ENCODE measurements at places on chromosomes 4 and X.

DNA sequence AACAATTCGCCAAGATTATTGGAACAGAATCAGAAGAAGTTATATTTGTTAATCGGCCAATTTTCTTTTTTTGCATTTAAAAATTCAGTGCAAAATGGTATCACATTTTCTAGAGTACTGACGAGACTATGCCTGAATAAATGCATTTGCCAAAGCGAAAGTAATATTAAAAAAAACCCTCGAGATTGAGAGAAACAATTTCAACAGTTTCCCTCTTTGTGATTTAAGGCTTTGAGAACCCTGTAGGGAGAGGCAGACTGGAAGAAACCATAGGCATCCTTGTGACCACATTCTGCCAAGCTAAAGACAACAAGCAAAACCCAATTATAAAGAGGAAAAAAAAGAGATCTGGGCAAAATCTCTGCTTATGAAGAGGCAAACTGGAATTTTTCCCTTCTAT, 218.1 kb upstream of the GK2 start:
- DNase-seq: no peak

- no peak for DNase-seq
These were observed 119.0 kb downstream of the TET2 start for GRCh38 chr4:105265689-105266088.

GRCh38 chr4:177376024-177376423, 66.2 kb downstream of the AGA start:
- no peak for DNase-seq

- DNase-seq: no peak
These were observed 39.5 kb upstream of the MAP3K15 start for GRCh38 chrX:19554786-19555185.

GRCh38 chr4:2848449-2848848, 4.8 kb downstream of the ADD1 start:
- no peak for DNase-seq

DNA sequence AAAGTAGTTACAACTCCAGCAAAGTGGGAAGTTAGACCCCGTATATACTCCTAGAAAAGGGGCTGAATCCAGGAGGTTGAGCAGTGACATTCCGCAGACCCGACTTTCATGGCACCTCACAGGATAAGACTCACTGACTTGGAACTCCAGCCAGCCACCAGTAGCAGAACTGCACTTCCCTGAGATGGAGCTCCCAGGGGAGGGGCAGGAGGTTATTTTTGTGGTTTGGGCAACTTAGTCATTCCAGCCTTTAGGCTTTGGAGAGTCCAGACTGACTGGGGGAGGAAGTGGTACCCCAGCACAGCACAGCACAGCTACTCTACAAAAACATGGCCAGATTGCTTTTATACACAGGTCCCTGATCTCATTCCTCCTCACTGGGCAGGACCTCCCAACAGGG, 319.1 kb downstream of the PCDH19 start:
- no peak for DNase-seq

DNA sequence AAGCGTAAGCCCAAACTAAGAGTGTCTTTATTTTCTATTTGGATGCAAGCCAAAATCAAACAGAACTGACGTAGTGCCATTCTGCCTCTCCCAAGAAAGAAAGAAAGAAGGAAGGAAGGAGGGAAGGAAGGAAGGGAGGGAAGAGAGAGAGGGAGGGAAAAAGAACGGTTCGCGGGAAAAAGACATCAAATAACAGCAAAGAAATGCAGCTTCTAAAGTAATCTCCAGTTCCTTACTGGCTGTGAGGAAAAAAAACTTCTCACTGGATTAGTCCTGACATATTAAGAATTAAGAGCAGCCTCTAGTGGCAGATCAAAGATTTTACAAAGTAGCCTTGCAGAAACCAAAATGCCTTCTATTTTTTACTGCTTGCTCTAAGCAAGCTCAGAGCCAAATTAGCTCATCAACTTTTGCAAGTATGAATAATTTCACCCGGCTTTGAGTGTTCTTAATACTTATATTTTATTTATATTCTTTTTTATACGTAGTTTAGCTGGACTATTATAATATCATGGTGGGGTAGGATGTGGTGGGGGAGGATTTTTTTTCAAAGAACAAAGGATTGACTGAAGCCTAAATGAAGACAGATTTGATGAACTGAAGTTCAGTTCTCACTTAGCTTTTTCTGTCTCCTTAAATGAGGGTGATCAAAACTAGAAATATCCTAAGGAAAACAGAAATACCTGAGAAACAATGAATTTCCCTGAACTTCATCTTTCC, 36.6 kb downstream of the PITX2 start:
- DNase-seq: peak; percentile 8

DNA sequence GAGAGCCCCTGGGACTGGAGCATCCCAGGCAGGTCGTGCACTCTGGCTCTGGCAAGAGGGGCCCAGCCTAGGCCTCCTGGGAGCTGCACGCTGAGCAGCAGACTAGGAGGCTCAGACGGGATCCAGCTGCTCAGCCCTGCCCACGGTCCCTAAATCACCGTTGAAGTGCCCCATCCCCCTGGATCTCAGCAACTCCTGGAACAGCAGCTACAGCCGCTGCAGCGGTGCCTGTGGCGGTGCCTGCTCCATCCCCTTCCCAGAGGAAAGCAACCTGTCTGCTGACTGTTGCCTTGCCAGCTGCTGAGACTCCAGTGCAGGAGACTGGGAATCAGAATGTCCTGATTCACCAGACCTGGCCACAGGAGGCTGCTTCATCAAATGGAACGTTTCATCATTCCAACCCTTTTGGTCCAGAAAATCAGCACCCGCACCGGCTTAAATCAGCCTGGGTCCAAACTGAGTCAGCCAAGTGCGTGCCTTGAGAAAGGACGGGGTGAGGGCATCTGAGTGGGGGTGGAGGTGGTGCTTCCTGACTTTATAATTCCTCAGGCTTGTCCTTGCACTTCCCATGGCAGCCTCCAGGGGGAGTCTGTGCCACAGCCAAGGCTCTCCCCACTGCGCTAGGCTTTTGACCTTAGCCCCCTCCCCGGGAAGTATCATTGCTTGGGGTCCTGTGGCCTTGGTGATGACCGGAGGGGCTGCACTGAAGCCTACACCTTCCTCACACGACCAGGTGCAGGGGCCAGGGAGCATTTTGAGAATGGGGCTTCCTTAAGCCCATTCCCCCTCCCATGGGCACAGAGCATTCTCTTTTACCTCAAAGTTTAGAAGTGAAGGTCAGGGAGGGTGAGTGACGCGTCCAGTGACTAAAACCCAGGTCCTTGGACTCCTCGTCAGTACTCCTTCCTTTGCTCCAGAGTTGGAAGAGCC, 6.5 kb downstream of the ZNF185 start:
- peak; percentile 64 for DNase-seq

- no peak for DNase-seq
These were observed 332 bp downstream of the AWAT2 start for GRCh38 chrX:70049406-70049805.

DNA sequence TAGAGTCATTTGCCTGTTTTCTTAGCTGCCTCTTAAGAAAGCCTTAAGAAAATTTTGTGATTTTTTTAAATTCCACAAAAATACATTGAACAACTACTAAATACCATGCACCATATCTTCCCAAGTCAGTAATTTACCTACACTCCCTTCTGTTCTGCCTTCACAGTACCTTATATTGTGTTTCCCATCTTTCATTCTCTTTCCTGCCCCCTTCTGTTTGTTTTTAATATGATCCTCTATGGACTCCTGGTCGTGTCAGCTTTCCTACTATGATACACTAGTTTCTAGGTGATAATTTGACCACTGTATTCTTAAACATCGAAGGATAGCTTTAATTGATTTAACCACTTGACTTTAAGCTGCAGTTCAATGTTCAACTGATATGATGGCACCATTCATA, 297.7 kb upstream of the HAND2 start:
- DNase-seq: no peak

DNA sequence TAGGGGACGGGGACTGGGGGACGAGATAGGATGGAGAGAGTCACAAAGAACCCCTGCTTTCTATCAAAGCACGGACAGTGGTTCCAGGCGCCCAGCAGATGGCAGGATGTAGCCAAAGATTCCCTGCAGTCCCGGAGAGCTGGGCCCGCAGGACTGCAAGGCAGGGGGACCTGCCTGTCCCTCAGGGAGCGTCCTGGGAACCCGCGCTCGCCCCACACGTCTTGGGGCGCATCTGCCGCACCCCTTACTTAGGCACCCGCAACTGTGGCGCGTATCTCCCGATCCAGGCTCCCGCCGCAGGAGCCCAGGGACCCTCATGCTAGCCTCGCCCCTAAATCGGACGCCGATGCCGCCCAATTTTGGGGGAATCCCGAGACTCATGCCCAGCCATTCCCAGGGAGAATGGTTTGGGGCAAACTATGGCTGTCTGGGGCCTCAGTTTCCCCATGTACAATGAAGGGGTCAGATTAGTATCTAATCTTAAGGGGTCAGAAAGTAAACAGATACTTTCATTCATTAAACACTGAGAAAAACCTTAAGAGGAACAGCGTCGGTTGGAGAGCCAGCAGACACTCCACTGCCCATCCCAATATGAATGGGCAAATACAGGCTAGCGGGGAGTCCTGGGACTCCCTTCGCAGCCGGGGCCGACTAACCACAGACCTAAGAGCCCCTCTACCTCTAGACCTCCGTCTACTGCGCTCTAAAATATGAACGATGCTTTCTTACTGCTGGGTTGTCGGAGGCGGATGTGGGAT, 581 bp upstream of the STK32B start:
- peak; percentile 42 for DNase-seq

GRCh38 chr4:77240469-77241066, 83.6 kb downstream of the CCNG2 start:
- DNase-seq: peak; percentile 71

DNA sequence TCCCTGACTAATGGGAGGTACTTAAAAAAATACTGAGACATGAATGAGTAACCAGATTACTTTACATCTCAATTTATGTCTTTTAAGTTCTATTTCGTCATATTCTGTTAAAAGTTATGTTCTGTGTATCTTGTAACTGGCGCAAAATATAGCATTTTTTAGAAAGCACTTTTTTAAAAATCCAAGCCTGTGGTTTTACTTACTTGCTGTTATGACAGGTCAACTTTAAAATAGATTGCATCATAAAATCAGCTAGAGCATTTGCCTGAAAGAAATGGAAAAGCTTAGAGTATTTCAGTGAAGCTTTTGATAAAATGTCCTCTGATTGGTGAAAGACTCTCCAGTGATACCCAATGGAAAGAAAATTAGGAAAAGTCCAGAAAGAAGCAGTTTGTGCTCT, 1892.3 kb upstream of the TENM3 start:
- no peak for DNase-seq

DNA sequence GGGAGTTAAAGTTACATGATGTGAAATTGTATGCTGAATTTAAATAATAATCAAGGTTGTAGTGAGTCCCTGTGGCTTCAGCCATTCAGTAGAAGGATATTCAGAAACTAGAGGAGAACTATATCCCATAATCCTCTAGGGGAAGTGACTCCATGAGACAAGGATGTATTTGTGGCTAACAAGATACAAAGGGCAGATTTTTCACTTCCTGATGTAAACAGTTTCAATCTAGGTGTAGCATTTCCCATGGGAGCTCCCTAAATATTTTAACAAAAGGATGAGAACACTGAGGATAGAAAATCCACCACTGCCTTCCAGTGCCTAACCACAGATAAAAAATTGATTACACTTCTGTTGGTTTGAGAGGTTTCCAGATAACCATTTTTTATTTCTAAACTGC, 435.4 kb upstream of the TENM3 start:
- no peak for DNase-seq

- no peak for DNase-seq
These were observed 14.3 kb downstream of the CBR4 start for GRCh38 chr4:168995537-168996295.

DNA sequence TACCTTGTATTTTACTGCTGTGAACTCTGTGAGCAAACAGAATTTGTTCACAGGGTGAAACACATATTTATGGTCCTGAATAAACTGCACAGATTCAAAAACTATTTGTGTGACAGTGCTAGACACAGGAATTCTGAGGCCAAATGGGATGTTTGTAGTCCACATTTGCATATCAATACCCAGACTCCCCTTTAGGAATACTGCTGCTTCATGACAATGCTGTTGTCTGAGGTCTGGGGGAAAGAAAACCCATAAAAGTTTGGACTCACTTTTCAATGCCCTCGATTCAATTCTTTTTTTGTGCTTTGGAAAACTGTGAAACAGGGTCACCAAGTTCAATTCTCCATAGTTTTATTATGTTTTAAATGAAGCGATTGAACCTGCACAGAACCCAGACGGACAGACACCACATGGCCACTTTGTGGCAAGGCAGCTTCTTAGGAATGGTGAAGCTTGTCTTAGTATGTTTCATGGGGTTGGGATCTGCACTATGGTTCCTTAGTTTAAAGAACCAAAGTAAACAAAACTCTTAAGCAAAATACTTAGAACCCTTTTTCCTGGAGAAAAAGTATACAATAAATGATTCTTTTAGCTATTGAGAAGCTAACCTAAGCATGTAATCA, 92.3 kb upstream of the MAD2L1 start:
- DNase-seq: no peak

DNA sequence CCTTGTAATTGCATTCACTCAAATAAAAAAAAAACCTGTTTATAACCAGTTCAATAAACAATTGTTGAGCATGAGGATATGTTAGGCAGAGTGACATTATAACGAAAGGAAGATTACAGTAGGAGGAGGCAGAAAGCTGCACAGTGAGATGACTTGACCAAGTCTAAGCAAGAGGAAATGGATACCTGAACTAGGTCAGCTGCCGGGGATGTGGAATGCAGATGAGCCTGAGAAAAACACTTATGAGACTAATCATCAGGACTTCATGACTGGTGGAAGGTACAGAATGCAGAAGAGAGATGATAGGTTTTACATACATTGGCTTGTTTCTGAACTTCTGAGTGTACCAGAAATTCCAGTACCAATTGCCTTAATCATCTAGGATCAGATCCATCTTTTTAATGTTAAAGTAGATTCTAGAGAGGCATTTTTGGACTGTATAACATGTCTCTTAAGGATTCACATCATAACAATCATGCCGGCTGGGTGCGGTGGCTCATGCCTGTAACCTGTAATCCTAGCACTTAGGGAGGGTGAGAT, 208.1 kb upstream of the PPP3CA start:
- no peak for DNase-seq

DNA sequence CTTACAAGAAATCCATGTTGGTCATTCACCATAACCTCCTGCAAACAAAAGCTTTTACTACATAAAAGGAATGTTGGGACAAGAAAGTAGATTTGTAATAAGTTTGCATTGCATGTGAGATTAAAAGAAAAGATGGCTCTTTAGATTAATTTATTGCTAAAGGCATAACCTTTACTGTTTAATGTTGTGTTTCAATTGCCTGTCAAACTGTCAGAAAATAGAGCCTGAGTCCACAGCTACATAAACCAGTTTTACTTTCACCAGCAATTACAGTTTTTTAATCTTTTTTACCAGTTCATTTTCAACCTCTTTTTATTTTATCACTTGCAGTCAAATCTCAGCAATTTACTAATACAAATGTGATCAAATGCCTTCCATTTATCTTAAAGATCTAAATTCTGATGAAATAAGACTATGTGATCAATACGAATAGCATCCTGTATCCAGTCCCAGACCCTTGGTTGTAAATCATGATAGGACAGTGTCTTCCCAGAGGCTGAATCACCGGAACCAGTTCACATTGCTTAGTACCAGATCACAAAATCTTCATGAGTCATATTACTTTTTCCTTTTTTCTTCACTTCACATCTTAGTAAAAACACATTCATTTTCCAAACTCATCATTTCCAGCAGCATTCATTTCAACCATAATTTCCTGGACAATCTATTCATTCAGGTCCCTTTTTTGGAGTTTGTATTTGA, 95.4 kb upstream of the FRG1 start:
- no peak for DNase-seq

Data from germinal center (tissue), 1 donor.